NCI-H82 (cell line): ENCODE measurements at places on chromosomes 1 and 21.

GRCh38 chr1:26614655-26615411 lies 81.0 kb upstream of the ARID1A start:
- no peak for DNase-seq

- no peak for DNase-seq
Measured at GRCh38 chr1:67892476-67893125, 59.3 kb upstream of the GNG12 start.

DNA sequence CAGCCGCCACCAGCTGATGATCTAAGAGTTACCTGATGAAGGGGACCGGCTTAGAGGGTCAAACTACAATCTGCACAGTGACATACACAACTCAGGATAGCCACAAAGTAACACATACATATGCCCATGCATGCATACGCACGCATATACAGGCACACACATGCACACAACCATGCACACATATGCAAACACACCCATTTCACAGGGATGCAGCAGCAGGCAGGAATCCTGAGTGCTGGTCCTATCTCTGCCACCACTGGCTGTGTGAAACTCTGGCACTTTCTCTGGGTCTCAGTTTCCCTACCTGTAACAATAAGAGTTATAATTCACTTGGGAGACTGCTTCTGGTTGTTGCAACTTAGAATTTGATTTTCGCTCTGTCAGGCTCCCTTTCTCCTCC lies 520.2 kb downstream of the PTPRU start:
- DNase-seq = no peak

- DNase-seq = no peak
Measured at GRCh38 chr1:246106342-246106763, 400.7 kb downstream of the SMYD3 start.

DNA sequence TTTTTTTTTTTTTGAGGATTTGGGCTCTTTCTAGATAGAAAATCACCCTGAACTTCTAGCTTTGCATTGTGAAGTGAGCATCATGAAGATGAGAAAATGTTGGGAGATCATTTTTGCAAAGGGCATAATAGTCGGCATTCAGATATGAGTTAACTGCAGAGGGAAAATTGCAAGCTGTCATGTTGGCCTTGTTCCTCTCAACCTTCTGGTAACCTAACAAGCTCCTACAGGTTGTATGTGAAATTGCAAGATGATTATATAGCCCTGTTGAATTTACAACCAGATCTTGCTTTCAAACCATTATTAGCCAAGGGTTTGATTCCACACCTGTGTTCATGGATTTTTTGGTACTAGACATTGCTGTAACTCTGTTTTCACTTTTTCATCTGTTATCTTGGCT lies 2.2 kb downstream of the ELOA start:
- DNase-seq = peak; percentile 54

- no peak for DNase-seq
Measured at GRCh38 chr1:66768965-66769364, 16.7 kb downstream of the DYNLT5 start.
